ENCODE measurements at places on chromosomes 13 and 19. TPM values are rescaled to one million over a fixed set of nuclear protein-coding genes. Genes with fewer than 3 reads are reported as not detected.

Gene ZNF112
- 4.4 TPM for total RNA-seq

Gene TMIGD2
- total RNA-seq = 2.1 TPM

Gene TRPC4
- 0.24 TPM for total RNA-seq

Gene PGLYRP1
- not detected for total RNA-seq
